ENCODE measurements at places on chromosomes 5 and 9.

- DNase-seq = no peak
Observed at GRCh38 chr9:105057551-105057950, 129.6 kb upstream of the ABCA1 start.

GRCh38 chr5:67201897-67202549 is 5.4 kb upstream of the CD180 start:
- no peak for DNase-seq

DNA sequence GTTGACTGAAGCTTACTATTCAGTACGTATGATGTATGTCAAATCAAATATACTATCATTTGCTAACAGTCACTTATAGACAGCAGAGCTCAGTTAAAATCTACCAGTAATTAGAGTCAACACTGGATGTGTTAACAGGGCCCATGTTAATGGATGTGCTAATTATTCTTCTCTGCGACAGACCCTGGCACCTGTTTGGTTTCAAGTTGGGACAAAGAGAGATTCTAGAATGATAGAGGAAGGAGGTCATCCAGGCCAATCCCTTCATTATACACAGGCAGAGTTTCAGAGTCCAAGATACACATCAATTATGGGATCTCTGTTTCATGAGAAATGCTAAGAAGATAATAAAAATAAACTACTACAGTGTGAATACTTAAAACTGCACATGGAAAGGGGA is 615.0 kb downstream of the ZNF608 start:
- DNase-seq = no peak

GRCh38 chr9:20804489-20805250 is 120.6 kb downstream of the FOCAD start:
- DNase-seq = no peak

DNA sequence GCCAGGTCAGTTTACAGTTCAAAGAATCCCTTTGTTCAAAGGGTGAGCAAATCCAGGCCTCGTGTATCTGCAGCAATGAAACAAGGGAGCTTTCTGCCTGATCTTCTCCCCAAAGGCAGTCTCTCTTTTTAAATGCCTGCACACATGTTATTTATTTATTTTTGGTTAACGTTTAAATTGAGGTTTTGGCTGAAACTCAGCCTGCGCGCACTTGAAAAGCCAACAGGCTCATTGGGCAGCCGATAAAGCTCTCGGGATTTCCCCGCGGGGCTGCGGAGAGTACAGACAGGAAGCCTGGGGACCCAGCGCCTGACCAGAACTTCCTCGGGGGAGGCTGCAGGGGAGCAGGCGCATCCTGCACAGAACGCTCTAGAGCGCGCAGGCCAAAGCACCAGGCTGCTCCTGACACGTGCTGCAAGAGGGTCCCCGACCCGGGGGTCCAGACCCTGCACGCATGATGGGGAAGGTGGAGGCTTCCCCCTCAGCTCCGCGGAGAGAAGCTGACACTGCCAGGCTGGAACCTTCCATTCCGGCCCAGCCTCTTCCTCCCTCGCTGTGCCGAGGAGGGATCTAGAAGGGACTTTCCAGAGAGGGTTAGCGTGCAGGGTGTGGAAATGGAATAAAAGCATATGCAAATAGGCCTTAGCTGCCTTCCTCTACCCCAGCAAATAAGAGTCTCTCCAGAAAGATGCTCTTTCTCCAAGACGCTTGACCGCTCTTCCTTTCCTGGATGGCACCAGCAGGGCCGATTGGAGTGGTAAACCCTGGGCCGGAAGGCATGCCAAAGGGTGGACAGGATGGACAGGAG is 46.1 kb downstream of the PTTG1 start:
- DNase-seq = peak; percentile 75

GRCh38 chr9:135970128-135970815 is 9.1 kb upstream of the UBAC1 start:
- no peak for DNase-seq

DNA sequence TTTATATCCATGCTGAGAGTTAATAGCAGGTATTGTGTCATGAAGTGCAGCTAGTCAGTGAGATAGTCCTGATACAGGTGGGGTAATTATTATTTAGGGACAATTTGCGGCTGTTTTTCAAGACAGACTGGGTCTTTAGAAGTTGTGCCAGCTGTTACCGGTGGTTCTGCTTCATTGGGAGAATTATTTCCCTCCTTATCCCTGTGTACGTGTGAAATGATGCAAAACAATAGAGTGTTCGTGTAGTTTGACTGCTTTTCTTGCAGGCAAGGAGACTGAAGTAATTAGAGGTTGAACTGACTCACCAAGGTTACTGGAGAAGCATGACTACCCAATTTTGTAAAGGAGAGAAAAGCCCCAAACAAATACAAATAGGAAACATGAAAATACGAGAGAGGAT is 101.7 kb downstream of the ARRDC3 start:
- DNase-seq = peak; percentile 23

DNA sequence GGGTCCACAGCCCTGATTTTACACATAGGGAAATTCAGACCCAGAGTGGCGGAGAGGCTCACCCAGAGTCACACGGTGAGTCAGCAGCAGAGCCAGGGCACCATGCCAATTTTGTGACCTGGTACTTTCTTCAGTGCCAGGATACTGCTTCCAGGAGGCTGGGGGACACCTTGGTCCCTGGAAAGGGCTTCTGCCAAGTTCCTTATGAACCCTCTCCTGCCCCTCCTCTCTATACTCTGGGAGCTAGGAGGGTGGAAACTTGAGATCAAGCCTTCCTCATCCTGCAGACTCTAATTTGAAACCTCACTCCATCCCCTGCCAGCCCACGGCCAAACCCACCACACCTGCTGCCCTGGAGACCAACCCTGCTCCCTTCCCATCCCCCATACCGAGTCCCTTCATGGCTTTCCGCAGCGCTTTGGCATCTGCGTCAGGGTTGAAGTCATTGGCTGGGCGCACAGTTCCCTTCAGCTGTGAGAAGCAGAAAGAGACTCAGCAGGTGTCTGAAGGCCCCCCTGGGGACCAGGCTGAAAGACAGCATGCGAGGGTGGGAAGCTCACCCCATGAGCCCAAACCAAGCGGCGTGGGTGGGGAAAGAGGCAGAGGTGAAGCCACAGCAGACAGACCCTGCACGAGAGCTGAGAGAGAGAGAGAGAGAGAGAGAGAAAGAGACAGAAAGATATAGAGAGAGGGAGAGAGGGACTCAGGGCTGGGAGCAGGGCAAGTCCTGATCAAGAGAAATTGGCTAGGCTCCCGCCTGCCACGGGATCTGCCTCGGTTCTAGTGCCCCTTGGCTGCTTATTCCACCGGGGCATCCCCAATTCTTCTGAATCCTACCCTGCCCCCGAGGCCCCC is 33.5 kb downstream of the ANXA6 start:
- DNase-seq = no peak
